ENCODE measurements at places on chromosomes 2 and 18.

GRCh38 chr2:101418460-101419095 is 31.3 kb upstream of the CREG2 start:
- no peak for DNase-seq

DNA sequence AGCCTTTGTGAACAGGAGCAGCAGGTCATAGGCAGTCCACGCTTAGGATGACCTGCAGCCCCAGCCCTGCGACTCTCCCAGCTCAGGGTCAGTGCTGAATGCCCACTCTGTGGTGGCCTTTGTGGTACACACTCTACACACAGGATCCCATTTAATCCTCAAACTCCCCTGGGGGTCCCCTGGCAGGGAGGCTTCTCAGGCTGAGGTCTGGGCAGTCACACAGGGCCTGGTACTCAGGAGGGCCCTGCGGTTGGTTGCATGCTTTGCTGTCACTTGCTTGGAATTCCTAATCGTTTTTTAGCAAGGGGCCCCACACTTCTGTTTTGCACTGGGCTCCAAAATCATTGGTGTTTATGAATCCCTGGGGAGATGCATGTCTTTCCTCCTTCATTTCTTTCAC is 113.0 kb downstream of the EML6 start:
- no peak for DNase-seq

- no peak for DNase-seq
These were observed 127.4 kb downstream of the ARHGEF4 start for GRCh38 chr2:130963849-130964793.

DNA sequence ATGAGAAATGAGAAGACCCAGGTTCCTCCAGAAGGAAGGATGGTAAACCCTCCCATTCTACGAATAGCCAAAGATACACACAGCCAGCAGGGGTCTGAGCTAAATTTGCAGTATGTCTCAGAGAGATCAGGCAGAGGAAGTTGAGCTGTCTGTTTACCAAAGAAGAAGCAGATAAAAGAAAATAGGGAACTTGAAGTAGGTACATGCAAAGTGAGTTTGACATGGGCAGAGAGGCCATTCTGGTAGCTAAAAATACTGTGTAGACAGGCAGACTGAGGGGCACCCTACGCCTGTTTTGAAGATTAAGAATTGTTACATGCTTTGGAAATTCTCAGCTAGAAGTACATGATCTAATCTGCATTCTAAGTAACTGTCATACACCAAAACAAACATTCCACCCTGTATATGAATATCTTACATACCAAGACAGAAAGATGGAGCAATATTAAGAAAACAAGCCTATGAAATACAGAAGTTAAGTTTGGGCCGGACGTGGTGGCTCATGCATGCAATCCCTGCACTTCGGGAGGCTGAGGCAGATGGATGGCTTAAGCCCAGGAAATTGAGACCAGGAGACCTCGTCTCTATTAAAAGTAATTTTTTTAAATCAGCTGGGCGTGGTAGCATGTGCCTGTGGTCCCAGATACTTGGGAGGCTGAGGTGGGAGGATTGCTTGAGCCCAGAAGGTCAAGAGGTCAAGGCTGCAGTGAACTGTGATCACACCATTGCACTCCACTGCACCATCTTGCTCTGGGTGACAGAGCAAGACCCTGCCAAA is 157.9 kb downstream of the ANKRD44 start:
- DNase-seq = no peak

- no peak for DNase-seq
These were observed 141.6 kb upstream of the RIOK3 start for GRCh38 chr18:23311351-23312121.

DNA sequence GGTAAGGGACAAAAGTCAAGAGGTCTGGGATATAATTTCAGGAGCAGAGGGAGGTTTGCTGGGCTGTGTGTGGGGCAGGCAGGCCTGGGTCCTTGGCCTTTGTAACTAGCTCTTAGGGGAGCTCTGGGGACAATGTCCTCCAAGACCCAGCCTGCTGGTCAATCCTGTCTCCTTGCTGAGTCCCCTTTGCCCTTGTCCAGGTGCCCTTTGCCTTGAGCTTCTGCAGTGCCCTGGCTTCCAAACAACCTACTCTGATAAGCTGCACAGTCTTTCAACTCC is 30.0 kb upstream of the REEP1 start:
- no peak for DNase-seq

DNA sequence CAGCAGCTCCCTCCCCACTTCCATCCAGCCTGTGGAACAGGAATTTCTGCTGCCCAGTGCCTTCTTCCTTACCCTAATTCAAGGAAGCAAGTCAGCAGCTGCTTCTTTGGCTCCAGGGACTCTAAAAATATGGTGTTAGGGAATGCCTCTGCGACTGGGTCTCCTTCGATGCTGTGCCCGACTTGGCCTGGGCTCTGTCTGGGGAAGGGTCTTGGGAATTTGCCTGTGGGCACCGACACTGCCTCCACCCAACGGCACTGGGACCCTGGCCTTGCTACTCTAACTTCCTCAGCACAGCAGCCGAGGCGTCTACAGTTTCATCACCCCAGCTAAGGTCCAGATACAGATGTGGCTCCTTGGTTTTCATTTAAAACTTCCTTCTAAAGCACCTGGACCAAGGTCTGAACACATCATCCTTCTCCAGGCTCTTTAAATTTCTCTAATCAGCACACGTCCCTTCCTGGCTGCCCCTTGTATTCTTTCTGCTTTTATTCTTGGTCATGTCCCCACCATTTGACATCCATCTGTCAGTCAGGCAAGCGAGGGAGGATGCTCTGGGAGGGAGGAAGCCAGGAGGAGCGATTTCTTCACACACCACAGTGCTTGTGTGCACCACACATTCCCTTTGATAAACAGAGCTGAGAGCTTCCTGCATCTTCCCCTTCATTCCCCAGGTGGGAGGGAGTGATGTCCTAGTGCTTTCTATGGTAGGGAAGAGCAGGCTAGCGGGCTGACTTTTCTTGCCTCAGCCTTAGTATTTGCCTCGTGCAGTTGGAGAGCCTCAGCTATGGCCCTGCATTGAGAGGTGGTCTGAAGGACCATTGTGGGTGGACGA is 6.8 kb downstream of the LBH start:
- DNase-seq = no peak

GRCh38 chr18:34696671-34697070 is 13.4 kb upstream of the DTNA start:
- no peak for DNase-seq

DNA sequence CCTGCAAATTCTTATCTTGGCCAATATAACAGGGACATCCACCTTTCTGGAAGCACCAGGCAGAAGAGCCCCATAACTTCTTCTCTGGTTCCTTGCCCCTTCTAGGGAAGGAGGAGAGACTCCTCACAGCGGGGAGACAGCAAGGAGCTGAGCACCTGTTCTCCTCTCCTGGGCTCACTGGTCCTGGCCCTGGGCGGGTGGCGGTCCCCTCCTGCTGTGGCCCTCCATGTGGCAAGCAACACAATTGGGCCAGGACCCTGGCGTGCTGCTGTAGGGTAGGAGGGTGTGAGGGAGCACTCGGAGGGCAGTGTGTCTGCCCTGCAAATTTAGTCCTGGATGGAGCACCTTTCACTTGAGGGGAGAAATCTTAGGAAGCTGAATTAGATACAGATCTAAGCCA is 6.9 kb downstream of the IL37 start:
- DNase-seq = no peak

- no peak for DNase-seq
These were observed 101.6 kb downstream of the OSBPL6 start for GRCh38 chr2:178295906-178296305.

DNA sequence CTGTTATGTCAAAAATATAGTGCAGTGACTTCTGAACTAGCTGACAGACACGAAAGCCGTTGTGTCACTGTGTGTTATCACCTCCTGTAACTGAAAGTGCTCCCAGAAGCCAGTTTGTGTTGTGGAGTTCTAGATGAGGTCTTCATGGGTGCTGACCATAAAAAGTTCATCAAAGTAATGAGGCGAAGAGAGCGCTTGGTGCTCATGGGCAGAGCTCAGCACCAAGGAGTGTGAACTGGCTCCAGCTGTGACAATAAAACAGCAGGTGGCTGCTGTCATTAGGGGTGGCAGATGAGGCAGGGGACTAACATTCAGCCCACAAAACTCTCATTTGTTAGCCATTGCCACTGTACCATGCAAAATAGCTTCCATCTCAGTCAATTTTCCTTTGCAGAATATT is 151.1 kb downstream of the ZNF407 start:
- DNase-seq = no peak

- DNase-seq = no peak
These were observed 263.2 kb upstream of the RASGRP3 start for GRCh38 chr2:33213244-33213643.

GRCh38 chr2:232438951-232439757 is 16.8 kb upstream of the ALPI start:
- peak; percentile 48 for DNase-seq

DNA sequence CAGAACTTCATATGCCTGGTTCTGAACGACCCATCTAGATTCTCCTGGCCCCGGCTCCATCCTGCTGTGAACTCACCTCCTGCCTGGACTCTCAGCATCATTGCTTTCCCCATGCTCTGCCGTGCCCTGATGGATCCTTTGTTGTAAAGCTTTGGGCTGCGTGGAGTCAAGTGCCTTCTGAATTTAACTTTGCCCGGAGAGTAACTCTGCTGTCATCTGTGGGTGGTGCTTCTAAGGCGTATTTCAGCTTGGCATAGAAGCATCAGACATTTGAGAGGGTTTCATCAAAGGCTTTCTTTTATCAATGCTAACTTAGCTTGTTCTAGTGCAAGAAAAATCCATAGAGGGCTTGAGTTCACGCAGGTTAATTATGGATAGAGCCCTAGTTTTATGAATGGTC is 8.1 kb upstream of the GREB1 start:
- DNase-seq = no peak

GRCh38 chr2:129733579-129733978 is 245.9 kb upstream of the RAB6C start:
- DNase-seq = no peak
